ENCODE measurements at places on chromosomes 5 and 9.

- DNase-seq: peak; percentile 85
Observed at GRCh38 chr5:43007246-43007910, 32.7 kb downstream of the ANXA2R start.

- DNase-seq: no peak
Observed at GRCh38 chr5:27701931-27702903, 663.8 kb upstream of the CDH9 start.

- DNase-seq: no peak
Observed at GRCh38 chr9:115691693-115692092, 461.9 kb upstream of the PAPPA start.

GRCh38 chr5:15371184-15371583 is 128.8 kb upstream of the FBXL7 start:
- DNase-seq: no peak

- DNase-seq: no peak
Observed at GRCh38 chr9:113868501-113868900, 7.6 kb upstream of the ZNF618 start.

DNA sequence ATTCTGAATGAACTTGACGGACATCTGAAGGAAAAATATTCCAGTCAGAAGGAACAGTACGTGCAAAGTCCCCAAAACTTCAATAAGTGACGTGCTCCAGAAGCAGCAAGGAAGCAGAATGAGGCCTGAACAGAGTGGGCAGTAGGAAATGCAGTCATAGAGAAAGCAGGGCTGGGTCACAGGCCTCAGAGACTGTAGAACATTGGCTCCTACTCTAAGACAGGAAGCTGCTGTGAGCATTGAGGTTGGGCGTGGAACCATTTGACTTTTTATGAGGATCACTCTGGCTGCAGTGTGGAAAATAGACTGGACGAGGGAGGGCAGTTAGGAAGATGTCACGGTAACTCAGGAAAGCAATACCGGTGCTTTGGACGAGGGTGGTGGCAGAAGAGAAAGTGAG is 64.0 kb downstream of the DOCK8 start:
- no peak for DNase-seq

- no peak for DNase-seq
Observed at GRCh38 chr5:56247592-56247991, 14.5 kb upstream of the ANKRD55 start.

GRCh38 chr9:13387734-13388067 is 108.2 kb upstream of the MPDZ start:
- no peak for DNase-seq

DNA sequence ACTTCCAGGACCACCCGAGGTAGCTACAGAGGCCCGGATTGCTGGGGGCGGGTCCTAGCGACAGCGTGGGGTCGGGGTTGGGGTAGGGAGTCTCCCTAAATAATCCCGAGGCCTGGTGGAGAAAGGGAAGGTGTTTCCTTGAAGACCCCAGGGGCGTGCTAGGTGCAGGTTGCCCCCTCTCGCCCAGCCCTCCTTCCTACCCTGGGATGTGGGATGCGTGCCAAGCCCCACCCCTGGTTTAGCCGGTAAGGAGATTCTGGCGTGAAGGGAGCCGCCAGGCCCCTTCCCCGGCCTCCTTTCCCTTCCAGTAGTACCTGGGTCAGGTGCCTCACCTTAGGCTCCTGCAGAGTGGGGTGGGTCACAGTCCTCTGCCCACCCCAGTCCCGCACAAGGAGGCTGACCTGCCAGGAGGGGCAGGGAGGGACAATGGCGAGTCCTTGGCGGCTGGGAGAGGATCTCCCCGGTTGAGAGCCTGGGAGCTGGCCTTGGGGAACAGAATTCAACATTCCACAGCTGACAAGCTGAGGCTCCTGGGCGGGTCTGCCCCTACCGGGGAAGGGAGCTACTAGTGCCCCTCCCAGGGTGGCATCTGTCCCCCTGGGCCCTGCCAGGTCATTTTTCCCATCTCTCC is 674 bp downstream of the TSPAN17 start:
- DNase-seq: peak; percentile 77

GRCh38 chr5:158876263-158876942 is 223.3 kb downstream of the EBF1 start:
- no peak for DNase-seq

- no peak for DNase-seq
Observed at GRCh38 chr5:157025093-157025698, 33.7 kb downstream of the HAVCR1 start.

DNA sequence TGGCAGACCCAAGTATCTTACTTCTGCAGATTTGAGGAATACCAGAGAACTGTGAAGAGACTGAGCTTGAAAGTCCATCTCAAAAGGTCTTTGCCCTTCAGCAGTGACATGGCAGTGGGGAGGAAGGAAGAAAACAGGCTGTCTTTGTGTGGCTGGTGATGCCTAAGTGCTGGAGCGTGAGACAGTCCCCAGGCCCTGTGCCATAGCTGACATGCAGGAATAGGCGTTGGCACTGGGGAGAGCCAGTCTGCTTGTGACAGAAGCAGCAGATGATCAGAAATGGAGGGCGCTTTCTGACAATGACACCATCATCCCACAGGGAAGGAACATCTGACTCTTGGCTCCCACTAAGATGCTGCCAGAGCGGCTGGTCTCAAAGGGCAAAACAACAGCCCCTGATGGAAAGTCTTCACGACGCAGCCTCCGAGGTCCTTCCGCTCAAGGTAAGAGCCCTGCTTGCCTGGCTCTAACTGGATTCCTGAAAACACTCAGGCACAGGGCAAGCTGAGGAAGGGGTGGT is 15.5 kb upstream of the GLRX start:
- no peak for DNase-seq

- DNase-seq: no peak
Observed at GRCh38 chr5:152465140-152465539, 60.1 kb upstream of the NMUR2 start.

DNA sequence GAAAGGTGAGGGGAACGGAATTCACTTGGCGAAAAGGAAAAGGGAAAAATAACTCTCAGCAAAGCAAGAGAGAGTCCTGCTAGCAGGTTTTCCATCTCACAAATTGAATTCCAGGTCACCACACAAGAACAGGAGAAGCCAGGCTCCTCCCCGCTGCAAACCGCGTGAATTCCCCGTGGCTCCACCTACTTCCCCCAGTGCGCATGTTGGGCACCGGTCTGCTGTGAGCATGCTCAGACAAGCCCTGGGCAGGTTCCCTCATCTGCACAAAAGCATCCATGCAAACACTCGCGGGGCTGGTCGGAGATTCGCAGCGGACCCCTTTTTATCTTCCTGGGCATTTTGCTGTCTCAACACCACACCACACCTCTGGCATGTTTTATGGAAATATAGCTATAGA is 58.5 kb upstream of the S1PR3 start:
- DNase-seq: peak; percentile 85

- no peak for DNase-seq
Observed at GRCh38 chr5:40413743-40414142, 266.0 kb upstream of the PTGER4 start.

- no peak for DNase-seq
Observed at GRCh38 chr5:126794157-126794828, 17.4 kb downstream of the LMNB1 start.

DNA sequence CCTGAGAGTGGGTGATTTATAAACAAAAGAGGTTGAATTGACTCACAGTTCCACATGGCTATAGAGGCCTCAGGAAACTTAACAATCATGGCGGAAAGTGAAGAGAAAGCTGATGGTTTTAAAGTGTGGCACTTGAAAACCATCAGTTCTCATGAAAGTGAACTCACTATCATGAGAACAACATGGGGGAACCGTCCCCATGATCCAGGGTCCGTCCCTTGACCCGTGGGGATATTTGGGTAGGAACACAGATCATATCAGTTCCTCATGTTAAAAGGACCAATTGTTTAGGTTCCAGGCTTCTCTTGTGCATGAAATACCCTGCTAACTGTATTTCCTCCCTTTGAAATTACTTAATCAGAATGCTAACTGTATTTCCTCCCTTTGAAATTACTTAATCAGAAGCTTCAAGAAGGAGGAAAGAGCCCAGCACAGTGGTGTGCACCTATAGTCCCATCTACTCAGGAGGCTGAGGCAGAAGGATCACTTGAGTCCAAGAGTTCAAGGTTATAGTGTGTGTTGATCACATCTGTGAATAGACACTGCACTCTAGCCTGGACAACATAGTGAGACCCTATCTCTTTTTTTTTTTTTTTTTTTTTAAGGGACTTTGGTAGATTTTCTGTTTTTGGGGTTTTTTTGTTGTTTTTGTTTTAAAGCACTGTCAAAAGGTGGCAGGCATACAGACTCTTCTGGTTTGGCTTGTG is 24.8 kb downstream of the TTC1 start:
- no peak for DNase-seq

GRCh38 chr9:99509065-99509745 is 287.1 kb downstream of the SEC61B start:
- DNase-seq: no peak

DNA sequence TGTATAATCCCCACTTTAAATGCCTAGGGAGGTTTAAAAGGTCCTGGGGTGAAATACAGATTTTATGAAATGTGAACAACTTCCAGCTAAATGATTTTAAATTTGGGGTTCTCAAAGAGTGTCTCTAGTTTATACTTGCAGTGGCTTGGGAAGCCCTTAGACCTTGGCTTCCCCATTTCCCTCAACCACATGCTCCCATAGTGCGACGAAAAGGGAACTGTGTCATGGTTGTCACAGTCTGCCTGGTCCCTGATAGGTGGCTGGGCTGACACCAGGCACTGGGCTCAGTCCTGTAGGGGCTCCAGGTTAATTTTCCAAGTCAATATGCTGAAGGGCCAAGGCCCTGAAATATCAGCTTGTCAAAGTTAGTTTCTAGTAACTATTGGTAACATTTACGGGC is 10.4 kb upstream of the CXCL14 start:
- DNase-seq: no peak

DNA sequence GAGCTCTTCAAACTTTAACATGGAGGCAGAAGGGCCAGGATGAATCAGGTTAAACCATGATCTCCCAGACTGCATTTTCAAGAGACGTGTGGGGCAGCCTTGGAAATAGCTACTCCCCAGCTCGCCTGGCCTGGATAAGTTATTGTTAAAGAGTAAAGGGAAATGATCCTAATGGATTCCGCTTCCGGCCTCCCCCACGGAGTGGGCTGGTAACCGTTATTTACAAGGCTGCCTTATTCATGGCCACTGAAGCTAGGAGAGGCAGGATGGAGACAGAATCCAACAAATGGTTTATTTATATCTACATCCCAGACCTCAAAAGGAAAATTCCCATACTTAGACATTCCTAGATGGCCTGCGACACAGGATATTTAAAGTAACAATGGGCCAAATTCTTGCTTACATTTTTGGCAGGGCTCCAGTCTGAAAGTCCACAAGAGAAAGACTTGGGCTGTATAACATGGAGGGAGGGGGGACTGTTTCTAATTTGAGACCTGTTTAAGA is 27.9 kb downstream of the SPRY4 start:
- DNase-seq: no peak

GRCh38 chr5:134874831-134875655 is 872 bp downstream of the TXNDC15 start:
- DNase-seq: peak; percentile 83

DNA sequence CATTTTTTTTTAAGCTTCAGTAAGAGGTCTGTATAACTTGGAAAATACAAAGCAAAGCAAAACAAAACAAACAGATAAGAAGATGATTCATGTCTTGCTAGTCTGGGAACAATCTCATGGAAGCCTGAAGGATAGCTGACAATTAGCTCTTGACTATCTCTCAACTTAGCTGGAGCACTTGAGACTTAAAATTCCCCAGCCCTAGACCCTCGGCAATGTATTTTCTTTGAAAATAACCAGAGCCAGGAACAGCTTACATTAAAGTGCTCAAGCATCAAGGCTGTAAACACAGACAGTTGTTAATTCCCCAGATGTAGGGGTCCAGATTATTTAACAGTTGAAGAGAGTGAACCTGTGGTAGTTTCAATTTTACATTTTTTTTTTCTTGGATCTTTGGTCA is 82.9 kb downstream of the TMEM252 start:
- DNase-seq: no peak

DNA sequence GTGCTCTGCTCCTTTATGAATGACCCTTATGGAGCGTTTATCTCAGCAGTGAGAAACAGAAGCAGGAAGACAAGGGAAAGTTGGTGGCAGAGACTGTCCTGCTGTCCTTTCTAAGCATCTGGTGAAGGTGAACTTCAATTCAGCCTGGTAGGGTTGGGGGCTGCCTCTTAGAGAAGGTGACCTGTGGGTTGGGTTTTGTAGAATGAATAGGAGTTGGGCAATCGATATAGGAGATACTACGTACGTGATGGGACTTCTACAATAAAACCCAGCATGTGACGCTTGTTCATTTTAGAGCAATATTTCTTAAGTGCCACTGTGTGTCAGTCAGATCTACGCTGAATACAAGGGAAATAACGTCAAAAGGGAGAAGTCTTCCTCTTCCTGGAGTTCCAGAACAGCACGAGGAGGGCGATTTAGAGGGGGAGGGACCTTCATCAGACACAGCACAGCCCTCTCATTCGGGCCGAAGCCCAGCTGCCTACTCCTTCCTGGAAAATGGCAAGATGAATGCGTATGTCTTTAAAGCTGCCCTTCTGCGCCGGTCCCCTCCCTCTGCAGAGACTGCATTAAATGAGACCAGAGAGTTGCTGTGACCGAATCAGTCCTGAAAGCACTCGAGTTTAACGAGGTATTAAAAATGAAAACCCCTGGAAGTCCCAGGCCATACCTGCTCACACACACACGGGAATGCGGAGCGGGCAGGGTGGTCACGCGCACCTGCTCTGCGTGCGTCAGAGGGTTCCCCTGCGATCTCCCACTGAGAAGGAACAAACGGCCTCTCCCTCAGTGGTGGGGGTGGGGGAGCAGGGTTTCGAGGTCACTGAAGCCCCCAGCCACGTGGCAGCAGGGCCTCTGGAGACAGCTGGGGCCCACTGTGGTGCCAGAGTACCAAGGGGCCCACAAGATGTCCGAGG is 85.3 kb upstream of the SARDH start:
- no peak for DNase-seq

- DNase-seq: no peak
Observed at GRCh38 chr5:150242251-150242894, 47.2 kb downstream of the CAMK2A start.

- no peak for DNase-seq
Observed at GRCh38 chr5:160315968-160316367, 3.6 kb upstream of the CCNJL start.
